ENCODE measurements at places on chromosomes 5 and 9. TPM values are rescaled to one million over a fixed set of nuclear protein-coding genes. Genes with fewer than 3 reads are reported as not detected.

- DNase-seq: no peak
Measured at GRCh38 chr5:164145458-164145857, 640.0 kb downstream of the MAT2B start.

GRCh38 chr5:8740595-8740994, 805.3 kb downstream of the SEMA5A start:
- DNase-seq: no peak

The CEP72 gene
- polyA plus RNA-seq: 1.3 TPM

DNA sequence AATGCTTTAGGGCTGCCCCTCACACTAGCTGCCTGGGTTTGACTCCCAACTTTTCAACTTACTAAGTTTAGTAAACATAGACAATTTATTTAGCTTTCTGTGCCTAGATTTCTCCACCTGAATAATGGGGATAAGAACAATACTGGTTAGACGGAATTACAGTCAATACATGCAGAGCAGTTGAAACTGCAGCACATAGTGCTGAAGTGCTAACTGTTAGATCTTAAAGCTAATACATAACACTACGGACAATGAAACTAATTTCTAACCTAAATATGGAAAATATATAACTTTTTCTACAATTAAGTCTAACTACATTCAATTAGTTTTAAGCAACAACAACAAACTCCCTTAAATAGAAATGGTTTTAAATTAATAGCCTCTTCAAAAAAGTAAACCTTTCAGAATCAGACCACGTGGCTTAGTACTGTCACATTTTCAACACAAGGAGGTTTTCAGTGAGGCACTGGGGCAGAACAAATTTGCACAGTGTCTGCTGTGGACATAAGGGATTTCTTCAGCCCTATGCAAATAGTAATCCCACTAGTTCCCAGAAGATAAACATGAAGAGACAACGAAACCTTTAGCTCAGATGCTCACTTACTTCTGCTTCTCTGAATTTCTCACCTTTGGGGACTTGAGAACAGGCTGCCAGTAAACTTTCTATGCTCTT, 293.4 kb downstream of the EDIL3 start:
- no peak for DNase-seq

- DNase-seq: no peak
Measured at GRCh38 chr5:52119768-52120167, 667.9 kb upstream of the ITGA1 start.

DNA sequence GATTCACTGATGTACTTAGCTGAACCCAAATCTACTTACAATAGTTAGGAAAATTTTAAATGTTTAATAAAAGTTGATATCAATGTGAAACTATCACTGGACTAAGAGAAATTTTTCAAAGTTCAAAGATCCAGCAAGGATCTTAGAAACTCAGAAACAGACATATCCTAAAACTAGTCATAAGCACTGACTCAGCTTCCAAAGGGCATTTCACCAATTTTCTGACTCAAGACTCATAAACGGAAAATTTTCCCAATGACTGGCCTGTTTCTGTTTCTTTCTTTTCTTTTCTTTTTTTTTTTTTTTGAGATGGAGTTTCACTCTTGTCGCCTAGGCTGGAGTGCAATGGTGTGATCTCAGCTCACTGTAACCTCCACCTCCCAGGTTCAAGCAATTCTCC, 66.6 kb downstream of the CDC14B start:
- DNase-seq: no peak

DNA sequence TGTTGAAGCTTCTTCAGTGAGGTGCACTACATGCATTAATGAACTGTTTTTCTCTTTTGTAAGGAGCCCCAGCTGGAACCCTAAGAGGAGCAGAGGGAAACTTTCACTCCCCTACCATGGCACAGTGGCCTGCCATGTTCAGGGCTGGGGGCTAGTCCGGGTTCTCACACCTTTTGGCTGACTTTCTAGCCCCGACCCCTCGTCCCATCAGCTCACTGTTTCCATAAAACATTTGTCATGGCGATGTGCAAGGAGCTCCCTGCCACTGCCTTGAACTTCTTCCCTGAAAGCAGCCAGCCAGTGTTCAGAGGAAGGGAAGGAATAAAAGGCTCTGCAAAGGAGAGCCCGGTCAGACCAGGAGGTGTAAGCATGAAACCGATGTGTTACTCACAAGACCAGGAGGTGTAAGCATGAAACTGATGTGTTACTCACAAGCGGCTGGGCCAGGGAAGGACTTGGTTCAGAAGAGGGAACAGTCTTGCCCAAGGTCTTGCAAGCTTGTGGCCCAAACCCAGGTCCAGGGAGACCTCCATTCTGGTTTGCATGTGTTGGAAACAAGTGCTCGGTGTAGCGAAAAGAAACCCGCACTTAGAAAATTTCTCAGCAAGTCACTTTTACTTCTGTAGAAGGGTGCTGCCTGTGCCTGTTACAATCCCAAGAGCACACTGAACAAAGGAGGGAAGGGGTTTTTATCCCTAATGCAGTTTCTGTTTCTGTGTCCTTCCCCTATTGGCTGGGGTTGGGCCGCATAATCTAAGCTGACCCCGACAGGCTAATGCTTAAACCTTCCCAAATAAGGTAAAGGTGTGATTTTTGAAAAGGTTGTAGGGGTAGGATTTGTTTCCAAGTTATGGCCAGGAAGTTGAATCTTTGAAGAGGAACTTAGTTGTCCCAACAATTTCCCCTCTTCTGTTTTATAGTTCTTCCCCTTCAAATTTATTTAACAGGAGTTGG, 3.4 kb upstream of the ABO start:
- peak; percentile 37 for DNase-seq

The CD14 gene
- polyA plus RNA-seq: 3,095 TPM
